ENCODE measurements at places on chromosomes 3 and 15.

GRCh38 chr15:81766829-81767475, 278.9 kb downstream of the MEX3B start:
- DNase-seq = no peak

DNA sequence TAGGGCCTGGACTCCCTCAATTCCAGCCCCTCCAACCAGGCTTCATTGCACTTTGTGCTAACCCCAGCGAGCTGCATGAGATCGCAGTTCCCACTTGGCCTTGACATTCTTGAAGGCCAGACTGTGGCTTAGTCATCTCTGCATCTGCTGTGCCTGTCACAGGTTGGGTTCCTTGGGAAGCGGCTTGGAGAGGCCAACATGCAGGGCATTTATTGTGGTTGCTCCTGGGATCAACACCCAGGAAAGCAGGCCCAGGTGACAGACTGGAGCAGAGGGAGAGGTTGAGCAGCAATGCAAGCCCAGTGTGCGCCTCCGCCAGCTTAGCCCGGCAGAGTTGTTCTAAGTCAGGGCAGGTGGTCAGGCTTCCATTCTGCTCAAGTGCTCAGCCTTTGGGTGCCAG, 10.5 kb downstream of the ABCF3 start:
- no peak for DNase-seq

DNA sequence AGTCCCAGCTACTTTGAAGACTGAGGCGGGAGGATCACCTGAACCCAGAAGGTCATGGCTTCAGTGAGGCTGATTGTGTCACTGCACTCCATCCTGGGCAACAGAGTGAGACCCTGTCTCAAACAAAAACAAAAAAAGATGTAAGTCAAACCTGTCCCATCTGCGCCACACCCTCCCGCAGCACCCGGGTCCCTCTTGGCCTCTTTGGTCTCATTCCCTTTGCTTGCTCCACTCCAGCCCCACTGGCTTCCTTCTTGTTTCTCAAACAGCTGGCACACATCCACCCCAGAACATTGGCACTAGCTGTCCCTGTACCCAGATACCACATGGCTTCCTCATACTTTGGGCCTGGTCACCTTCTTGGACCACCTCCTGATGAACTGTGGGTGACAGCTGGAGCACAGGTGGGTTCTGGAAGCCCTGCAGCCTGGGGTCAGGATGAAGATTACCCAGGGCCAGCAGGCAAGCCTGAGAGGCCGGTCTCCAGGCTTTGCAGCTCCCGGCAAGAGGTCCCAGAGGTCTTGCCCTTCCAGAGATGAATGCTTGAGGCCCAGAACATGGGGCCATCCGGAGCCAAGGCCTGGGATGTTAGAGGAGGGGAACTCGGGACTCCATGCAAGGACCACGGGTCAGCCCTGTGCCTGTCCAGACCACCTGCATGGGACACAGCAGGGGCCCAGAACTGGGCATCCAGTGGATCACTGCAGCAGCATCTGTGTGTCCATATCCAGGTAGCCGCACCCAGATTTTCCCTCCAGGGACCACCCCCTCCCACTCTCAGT, 10.9 kb upstream of the GATA2 start:
- no peak for DNase-seq

- no peak for DNase-seq
Measured at GRCh38 chr3:196207833-196208607, 3.2 kb downstream of the ZDHHC19 start.

DNA sequence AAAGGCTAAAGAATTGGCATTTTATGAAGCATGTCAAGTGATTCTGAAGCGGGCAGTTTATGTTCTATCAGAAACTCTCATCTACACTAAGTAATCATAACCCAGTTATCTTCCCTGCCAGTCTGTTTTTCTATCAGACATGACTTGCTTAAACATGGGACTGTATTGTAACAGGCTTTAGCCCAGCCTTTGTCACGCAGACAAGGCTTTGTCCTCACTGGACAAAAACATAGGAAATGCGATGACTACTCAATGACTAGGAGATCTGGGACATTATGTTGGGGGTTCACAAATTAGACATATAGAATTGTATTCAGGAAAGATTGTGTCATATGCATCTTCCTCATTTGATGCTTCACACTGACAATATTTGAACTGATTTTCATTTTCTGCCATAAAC, 115.5 kb downstream of the GADL1 start:
- DNase-seq = no peak

DNA sequence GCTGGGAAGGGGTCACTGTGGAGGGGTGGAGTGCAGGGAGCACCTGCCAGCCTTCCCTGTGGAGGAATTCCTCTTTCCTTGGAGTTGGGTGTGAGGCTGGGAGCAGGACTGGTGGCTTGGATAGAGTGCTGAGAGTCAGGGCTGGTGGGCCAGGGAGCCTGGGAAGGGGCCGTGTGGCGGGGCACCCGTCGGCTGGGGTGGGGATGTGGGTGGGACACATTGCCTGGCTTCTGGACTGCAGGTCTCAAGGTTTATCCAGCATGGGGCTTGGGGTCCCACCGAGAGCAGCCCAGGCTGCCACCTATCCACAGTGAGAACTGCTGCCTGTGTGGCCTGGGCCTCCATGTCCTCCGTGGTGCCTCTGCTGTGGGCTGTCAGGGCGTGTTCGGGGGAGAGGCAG, 4.7 kb downstream of the PLXNA1 start:
- no peak for DNase-seq

DNA sequence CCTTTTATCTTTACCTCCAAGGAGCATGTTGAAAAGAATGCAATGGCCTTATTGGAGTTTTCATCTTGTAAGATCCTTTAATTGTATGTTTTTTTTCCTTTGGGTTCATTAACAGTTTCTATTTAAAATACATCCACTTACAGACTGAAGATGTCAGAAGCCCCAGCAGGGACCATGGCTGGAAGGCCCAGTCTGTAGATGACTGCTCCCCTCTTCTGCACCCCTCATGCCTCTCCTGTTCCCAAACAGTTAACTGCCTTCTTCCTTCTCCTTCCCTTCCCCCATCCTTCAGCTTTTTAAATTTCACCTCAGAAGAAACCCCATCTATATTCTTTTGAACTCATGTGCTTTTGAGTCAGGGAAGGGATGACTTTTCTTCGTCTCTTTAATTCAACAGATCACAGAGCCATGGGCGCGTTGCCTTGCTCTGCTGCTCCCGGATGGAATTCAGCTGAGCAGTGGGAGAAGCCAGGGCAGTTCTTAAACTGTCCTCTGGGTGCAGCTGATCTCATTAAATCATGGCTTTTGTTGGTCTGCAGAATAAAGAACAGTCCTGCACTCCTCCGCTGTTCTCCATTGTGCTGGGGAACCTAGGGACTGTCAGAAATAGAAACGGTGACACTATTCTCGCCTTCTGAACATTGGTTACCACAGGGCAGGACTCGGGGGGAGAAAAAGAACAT, 71.5 kb upstream of the EIF1B start:
- no peak for DNase-seq

DNA sequence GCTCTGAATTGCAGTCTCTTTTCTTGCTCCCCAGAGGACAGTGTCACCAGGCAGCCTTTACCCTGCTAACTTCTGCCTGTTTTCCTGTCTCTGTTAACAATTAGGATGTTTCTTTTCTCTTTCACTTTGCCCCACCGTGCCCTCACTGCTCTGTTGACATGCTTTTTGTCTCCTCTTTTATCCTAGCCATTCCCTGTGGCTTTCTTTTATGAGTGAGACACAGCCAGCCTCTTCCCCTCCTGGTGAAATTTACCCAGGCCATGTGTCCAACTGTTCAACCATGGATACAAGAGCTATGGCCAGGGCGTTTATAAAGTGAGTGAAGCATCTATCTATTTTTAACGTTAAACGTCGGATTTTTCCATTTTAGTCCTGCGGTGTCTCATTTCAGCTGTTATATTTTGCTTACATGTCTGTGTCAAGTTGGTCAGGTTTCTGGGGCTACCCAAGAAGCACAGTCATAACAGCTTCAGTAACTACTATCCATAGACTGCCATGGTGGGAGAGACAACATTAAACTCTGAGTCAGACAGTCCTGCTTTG, 443.2 kb upstream of the AZI2 start:
- no peak for DNase-seq

DNA sequence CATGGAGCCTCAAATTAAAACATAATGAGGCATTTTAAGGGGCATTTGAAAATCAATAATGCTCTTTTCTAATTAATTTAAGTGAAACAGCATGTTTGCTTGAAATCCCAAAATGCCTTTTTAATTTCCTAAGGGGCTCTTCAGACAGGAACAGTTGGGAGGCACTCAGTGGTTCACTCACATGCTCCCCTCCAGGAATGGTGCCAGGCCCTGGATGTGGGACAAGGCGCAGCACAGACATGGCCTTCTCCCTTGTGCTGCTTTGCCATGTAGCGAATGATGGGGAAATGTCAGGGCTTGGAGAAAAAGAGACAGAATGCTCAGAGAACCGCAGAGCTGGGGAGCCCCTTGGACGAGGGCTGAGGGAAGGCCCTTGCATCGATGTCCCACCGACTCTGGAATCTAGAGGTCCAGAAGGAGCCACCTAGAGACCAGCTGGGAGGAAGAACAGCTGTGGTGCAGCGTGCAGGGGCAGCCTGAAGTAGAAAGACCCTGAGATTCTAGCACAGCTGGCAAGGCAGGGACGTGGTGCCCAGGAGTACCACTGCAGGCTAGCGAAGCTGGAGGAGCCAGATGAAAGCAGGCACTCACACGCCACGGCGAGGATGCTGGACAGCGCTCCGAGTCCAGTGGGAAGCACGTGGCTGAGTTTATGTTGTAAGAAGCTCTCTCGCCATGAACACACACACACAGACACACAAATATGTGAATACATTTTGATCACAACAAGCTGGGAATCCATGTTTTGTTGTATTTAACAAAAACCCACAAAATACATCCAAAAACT, 27.0 kb downstream of the NSMCE3 start:
- no peak for DNase-seq

- DNase-seq = no peak
Measured at GRCh38 chr3:123371426-123371825, 77.5 kb downstream of the ADCY5 start.

GRCh38 chr3:194100856-194101390, 35.0 kb upstream of the HES1 start:
- DNase-seq = no peak

GRCh38 chr3:197428117-197428801, 127.5 kb downstream of the BDH1 start:
- DNase-seq = peak; percentile 31

DNA sequence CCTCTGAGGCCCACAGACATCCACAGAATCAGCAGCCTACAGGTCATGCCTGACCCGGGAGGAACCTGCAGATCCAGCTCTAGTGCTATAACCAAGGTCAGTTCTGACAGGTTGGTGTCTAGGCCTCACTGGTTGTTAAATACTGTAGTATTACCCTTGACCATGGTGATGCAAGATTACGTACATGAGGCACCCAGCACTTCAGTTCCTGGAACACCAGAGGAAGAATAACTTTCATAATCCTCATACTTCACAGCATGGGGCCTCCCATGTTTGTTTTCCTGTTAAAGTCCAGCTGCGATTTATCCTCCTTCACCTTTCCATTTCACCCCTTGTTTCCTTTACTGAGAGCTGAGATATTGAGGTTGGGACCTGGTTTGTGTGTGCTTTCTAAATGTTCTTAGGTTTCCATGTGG, 34.4 kb upstream of the GLCE start:
- DNase-seq = no peak

DNA sequence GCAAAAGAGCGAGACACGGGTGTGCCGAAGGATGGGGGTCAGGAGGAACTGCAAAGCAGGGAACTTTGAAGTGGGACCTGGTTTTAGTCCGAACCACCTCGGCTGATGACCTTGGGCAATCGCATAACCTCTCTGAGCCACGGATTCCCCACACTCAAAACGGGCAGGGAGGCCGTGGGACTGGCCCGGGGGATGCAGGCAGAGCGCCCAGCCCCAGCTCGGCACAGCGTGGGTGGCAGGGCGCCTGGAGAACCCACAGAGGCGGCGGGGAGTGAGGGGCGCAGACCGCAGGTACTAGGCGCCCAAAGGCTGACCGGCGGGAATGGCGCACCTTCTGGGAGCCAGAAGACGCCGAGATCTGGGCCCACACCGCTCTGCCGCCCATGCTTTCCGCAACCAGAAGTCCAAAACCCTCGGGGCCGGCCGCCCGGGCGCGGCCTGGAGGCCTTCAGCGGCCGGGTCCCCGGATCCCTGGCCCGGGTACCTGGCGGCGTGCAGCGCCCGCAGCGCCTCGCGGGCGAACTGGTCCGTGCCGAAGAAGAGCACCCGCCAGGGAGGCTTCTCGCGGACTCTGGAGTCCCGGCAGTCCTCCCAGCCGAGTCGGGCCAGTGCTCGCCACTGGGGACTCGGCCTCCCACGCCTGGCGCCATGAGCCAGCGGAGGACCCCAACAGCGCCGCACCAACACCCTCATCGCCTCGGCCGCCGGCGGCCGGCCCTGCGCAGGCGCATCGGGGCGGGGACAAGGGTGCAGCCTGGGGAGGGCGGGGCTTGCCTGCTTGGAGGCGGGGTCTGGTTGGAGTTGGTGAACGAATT, at the start of gene MTFMT:
Gene MTFMT (minus strand): TSS at position 719 of the 815 bp plus-strand sequence. CDS start 26 bp downstream, at position 693.
- no peak for DNase-seq

DNA sequence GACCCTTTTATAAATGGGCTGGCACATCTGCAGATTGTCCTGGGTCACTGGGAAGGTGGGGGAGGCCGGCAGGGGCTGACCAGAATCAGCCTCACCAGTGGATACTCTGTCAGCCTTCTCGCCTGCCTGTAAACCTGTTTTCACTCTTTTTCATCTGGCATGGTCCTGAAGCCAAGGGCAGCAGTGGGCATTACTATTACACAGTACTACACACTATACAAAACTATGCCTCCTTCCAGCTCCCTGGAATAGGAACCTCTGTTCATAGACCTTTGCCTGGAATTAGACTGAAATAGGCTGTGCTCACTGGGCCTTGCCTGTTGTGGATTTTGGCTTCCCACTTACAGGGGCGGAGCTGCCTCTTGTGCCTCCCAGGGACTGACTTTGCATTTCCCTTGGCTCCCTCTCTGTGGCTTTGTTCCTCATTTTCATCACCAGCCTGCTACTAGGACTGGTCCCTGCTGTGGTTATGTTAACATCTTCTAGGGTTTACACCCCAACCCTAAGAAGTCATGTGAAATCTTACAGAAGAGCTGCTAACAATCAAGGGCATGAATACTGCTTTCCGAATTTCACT, 120.7 kb downstream of the FNDC3B start:
- DNase-seq = no peak

DNA sequence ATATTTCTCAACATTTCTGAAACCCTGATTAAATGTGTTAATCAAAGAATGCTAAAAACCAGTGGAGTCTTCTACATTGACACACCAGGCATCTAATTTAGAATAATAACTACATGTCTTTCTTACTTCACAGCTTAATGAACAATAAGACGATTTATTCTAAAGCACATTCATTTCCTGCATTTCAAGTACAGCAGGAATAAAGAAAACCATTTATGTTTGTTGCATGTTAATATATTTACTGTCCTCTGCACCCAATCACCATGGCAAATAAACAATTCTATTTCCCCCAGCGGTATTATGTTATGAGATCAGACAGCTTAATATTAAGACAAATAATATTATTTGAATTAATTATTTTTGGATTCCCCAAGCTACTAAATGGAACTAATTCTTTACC, 1336.3 kb upstream of the CADM2 start:
- no peak for DNase-seq

Measured in BJ (cell line).